ENCODE measurements at places on chromosomes 2 and 18. TPM values are rescaled to one million over a fixed set of nuclear protein-coding genes. Genes with fewer than 3 reads are reported as not detected.

- no peak for DNase-seq
These were observed 24.3 kb downstream of the TRAPPC12 start for GRCh38 chr2:3403587-3404334.

- DNase-seq: no peak
These were observed 141.7 kb downstream of the OTX1 start for GRCh38 chr2:63192169-63192888.

- DNase-seq: no peak
These were observed 49.6 kb downstream of the MYO3B start for GRCh38 chr2:170227507-170227947.

- DNase-seq: no peak
These were observed 49.8 kb downstream of the QPCT start for GRCh38 chr2:37394263-37394662.

DNA sequence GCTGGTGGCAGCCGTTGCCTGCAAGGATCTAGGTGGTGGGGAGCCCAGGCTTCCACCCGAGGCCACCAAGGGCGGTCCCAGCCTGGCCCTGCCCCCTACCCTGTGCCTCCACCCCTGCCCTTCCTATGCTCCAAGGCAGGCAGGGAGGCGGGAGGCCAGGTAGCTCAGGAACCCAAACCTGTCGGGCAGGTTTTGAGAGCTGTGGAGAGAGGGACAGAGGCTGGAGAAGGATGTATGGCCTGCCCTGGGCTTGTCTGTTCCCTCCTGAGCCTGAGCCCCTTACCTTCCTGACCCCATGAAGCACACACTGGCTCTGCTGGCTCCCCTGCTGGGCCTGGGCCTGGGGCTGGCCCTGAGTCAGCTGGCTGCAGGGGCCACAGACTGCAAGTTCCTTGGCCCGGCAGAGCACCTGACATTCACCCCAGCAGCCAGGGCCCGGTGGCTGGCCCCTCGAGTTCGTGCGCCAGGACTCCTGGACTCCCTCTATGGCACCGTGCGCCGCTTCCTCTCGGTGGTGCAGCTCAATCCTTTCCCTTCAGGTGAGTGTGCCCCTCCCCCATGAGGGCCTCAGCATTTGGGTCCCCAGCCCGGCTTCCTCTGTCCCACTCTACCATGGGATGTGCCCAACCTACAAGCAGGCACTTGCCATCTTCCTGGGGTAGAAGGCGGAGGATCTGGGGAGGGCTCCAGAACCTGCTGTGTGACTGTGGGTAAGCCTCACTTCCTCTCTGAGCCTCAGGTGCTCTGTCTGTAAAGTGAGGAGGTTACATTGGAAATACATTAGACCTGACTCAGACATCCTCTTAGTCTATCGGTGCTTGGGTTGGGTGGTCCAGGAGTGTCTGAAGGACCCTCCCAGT is at the start of gene PROM2:
PROM2 (plus strand) TSS at position 159 of the 860 bp plus-strand sequence; CDS start at position 296, 137 bp downstream.
- no peak for DNase-seq

GRCh38 chr2:108637304-108637669 is 82.0 kb upstream of the RANBP2 start:
- DNase-seq: no peak

- no peak for DNase-seq
These were observed 73.1 kb downstream of the ANKRD44 start for GRCh38 chr2:197237291-197238042.

DNA sequence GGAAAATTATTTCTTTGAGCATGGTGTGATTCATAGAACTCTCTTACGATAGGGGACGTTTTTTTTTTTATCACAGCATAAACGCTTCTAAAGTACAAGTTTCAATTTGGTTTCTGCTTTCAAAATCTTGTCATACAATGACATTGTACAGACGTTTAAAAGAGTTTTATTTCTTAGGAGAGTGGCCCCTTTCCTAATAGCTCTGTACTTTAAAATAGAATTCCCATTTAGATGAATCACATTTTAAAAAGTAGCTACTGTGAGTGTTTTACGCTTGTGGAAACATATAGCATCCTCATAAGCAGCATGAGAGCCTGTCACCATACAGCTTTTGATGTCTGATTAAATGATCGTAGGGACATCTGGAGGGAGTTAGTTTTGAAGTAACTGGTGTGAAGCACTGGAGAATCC is 510.9 kb downstream of the PARD3B start:
- no peak for DNase-seq

DNA sequence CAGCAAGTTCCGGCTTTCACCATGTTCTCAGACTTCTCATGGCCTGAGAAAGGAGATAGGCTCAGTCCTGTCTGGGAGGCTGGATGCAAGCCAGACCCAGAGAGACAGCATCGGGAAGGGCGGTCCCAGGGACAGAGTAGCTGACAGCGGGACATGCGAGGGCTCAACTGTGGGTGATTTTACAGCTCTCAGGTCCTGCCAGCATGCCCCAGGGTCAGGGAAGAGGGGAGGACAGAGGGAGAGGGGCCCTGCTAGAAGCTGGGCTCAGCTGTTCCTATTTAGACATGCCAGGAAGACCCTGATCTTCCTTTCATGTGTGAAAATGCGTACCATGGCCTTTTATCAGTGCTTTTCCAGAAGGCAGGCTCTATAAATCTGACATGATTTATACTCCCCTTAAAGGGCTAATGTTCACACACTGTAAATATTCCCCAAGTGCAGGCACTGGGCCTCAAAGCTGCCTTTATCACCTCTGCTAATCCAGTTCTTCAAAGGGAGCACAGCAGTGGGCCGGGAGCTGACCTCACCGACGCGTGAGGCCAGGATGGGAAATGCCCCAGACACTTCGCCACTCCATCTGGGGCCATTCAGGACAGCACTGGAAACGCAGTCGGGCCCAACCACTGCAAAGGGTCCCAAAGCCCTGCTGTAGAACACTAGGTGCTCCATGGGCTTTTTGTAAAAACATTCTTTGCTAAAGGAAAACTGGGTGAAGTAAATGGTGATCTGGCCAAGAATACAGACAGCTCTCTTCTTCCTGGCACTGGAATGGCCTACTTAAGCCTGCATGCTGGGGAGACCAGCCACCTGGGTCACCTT is 96.1 kb upstream of the LMAN1 start:
- no peak for DNase-seq

- no peak for DNase-seq
These were observed 53.6 kb upstream of the RNF152 start for GRCh38 chr18:61946449-61946848.

DNA sequence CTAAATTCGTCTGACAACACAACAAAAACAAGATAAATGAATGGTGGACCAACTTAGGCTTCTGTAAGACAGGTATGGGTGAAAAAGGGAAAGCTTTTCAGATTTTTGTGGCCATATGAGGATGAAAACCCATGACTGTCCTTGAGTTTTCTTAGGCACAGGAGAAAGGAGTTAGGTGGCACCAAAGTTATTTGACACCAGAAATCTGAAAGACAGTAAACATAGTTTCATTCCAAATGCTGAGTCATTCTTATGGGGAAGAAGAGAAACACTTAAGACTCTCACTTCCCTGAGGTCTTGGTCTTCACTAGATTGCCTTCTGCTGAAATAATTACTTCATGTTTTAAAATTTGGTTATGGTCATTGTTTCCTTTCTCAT is 5.2 kb upstream of the GPD2 start:
- DNase-seq: no peak

- no peak for DNase-seq
These were observed 19.3 kb downstream of the RBMS1 start for GRCh38 chr2:160474319-160474645.

GRCh38 chr2:81213598-81213997 is 909.0 kb upstream of the LRRTM1 start:
- DNase-seq: no peak

GRCh38 chr18:78367996-78368395 is 611.6 kb upstream of the SALL3 start:
- DNase-seq: no peak

- no peak for DNase-seq
These were observed 52.3 kb downstream of the IMPA2 start for GRCh38 chr18:12033643-12034025.

DNA sequence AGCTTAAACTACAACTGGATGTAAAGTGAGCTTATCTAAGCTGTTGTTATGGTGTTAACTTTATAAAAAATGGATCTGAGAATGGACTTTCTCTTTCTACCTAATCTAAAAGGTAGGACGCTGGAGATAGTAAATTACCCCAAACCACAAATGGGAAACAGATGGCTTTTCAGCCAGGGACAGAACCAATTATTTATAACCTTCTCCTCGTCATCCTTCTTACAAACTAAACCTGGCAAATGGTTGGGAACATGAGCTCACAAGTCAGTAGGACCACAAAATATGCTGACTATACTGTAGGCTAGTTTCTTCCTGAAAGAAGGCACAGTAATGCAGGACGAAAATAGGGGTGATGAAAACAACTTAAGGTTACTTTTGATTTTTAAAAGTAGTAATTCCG is 32.7 kb upstream of the ZDBF2 start:
- DNase-seq: no peak

DNA sequence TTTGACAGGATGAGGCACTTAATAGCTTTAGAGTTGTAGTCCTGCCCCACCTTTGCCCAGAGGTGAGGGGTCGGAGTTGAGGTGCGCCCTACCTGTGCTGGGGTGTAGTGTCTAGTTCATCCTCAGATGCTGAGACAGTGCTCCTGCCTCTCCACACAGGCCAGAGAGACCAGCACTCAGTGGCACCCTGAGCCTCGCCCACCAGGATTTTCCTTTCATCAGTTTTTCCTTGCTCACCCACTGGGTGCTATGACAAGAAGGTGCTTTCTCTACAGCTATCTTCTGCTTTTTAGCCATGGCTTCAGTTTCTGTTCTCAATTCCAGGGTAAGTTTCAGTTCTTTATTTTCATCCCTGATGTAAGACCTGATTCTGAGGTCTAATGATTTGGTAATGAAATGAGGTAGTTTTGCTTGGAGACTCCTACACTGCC is 16.8 kb upstream of the TMEM131 start:
- peak; percentile 49 for DNase-seq

DNA sequence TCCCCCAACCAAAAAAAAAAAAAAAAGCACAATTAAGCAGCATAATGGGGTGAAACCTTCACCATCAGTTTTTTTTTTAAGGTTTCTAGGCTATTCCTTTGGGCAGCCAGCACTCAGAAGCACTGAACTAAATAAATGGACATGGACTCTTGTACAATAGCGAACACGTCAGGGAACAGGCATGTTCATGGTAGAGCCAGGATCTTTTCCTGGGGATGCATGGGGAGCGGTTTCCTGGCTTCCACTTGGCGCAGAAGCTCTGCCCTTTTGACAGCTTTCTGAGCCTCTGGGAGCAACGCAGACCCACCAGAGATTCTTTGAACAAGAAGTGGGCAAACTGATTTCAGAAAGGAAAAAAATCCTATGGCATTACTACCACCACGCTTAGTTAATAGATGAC is 35.0 kb downstream of the ALPK2 start:
- DNase-seq: no peak

DNA sequence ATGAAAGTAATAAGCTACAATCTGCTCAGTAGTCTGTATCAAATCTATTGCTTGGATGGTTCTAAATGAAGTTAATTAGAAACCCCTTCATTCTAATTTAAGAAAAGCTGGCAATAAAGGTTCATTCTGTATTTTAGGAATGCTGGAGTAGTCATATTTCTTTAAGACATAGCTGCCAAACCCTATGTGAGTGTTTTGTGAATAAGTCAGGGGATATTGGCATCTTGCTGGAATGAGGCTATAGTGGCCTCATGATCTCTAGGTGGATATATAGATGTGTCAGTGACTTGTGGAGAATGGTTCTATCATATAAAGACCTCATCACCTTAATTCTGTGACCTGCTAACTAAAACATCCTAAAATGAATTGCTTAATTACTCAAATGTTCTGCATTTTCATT is 196.3 kb downstream of the PDE1A start:
- DNase-seq: no peak

DNA sequence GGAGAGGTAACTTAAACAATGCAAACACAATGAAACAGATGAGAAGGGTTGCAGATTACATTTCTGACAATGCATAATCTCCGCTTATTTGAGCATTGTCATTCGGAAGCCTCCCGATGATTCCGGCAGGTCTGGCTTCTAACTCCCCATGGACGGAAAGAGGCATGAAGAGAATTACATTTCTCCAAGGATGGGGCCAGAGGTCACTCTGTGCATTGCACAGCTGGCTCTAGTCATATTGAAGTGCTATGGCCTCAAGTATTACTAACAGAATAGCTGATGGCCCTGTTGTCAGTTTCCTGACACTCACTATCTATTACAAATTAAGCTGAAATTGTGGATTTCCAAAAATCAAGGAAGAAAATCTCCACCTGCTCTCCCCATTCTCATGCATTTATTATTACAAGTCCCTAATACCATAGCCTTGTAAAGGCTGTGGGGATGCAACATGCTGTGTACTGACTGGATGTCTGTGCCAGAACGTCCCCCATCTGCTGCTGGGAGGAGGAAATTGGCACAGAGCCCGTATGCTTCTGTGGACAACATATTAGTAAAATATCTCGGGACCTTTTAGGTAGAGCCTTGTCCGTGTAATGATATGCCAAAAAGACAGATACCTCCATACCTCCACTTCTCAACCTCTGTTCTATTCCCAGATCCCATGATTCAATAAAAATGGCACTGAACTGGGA is 168.1 kb downstream of the SETBP1 start:
- DNase-seq: no peak

GRCh38 chr2:96259497-96259921 is 6.3 kb downstream of the TMEM127 start:
- DNase-seq: no peak

DNA sequence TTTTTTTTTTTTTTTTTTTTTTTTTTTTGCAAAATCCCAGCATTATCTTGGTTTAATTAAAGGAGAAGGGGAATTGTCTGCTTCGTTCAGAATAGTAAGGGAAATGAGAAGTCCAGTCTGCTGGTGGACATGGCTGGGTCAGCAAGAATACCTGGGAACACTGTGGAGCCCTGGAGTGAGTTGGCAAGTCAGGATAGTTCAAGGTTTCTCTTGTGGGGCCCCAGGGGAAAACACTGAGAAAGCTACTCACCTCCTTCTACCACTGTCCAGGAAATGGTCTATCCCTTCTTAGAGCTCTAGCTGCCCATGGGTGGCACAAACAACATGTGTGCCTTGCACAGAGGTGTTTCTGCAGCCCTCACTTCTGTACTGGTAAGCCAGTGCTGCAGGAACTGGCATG is 169.1 kb upstream of the SIX2 start:
- DNase-seq: no peak

- no peak for DNase-seq
These were observed 97.9 kb upstream of the SERTAD2 start for GRCh38 chr2:64751286-64752260.

DNA sequence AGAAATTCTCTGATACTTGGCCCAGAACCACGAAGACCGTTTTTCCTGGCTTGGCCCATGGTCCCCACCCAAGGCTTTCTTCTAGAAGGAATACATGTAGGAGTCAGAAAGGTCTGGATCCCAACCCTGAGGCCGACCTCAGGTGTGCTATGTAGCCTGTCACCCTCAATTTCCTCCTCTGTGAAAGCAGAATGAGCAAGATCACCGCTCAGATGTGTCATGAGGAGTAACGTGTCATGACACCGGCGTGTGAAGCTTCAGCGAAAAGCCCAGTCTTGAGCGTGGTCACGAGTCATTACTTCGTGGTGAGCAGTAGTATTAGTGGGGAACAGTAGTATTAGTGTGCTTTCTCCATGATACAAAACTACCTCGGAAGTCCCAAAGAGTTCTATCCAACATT is 103.4 kb downstream of the ALPK2 start:
- peak; percentile 64 for DNase-seq

PCARE gene
- not detected for total RNA-seq

MC2R gene
- total RNA-seq: not detected

PROM2 gene
- 0.86 TPM for total RNA-seq

ATIC gene
- total RNA-seq: 193 TPM

CHCHD5 gene
- 38.4 TPM for total RNA-seq

CD207 gene
- total RNA-seq: not detected

HOXD8 gene
- not detected for total RNA-seq

LYPD6B gene
- not detected for total RNA-seq

RNF152 gene
- 0.10 TPM for total RNA-seq

LYG2 gene
- total RNA-seq: not detected

Measured in activated naive CD4-positive, alpha-beta T cell treated with anti-CD3 and anti-CD28 coated beads, Interleukin-2, amount 50 U/mL, for 72 hours (primary cell).